ENCODE measurements at places on chromosomes 4 and X.

DNA sequence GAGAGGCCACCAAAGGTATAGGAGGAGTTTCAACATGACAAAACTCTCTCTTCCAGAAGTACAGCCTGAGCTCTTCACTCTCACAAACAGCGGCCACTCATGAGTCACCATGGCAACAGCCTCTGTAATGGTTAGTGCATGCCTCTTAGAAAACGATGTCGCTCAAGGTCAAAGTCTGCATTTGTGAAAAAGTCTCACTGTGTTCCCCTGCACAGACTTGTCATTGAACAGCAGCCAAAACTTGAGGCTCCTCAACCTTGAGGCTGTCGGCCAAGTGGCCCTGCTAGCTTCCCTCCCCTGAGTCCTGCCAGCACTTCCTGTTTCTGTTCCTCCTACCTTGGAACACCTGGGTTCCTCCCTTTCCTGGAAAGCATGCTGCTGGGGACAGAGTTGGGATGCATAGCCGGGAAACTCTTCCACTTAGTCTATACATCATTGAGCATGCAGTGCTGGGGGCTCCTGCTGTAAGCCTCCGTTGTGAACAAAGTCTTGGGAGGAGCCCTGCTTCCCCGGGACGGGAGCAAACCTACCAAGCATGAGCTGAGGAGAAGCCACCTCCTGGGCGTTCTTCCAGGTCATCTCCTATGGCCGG, 66.6 kb downstream of the ING2 start:
- DNase-seq = peak; percentile 15

DNA sequence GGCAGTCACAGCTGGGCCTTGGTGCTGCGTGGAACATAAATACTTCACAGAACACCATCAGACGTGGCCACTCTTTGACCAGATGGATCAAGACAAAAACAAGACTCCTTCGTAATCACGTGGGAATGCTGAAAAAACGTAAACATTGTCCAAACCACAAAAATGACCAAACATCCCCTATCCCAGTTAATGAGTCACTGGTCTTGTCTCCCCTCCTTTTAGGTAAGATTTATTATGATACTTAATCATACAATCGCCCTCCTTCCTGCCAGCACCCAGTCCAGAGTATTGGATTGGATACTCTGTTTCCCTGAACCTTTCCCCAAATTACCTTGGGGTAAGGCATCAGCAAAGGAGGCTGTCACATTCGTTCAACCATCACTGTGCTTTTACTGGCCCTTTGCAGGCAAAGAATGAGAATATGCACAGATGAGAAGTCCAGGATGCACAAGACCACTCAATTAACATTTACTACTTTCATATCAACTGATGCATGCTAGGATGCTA, 601 bp upstream of the TCEANC start:
- peak; percentile 89 for DNase-seq

GRCh38 chr4:141706445-141706844, 70.1 kb downstream of the IL15 start:
- no peak for DNase-seq

- peak; percentile 91 for DNase-seq
Observed at GRCh38 chr4:121255986-121256750, 92.0 kb upstream of the TNIP3 start.

DNA sequence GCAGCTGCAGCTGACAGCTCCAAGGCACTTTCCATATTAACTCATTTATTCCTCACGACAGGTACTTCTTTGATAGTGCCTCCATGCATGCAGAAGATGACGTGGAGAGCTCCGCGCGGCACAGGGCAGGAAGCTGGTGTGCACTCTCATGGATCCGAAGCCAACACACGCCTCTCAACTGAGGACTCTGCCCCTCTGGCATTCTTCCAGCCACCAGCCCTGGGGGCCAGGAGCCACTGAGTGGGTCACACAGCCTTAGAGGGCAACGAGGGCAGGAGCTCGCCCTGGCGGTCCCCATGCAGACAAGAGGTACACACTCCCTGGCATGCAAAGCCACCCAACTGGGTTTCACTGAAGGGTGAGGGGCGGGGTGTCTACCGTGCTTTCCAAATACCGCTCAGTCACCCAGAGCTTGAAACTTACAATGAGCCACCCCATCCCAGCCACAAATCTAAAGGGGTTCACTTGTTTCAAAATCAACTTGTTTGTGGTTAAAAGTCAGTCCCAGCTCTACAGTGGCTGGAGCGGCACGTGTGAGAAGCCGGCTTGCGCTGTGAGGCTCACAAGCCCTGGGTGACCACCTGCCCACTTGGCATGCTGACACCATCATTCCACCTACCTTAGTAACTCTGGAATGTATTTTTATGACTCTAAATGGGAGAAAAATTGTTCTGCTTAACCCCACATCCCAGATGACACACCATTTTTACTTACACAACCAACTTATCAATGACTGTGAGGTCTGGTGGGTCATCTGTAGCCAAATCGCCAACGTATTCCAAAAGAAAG, 16.2 kb downstream of the NOP14 start:
- DNase-seq = no peak

DNA sequence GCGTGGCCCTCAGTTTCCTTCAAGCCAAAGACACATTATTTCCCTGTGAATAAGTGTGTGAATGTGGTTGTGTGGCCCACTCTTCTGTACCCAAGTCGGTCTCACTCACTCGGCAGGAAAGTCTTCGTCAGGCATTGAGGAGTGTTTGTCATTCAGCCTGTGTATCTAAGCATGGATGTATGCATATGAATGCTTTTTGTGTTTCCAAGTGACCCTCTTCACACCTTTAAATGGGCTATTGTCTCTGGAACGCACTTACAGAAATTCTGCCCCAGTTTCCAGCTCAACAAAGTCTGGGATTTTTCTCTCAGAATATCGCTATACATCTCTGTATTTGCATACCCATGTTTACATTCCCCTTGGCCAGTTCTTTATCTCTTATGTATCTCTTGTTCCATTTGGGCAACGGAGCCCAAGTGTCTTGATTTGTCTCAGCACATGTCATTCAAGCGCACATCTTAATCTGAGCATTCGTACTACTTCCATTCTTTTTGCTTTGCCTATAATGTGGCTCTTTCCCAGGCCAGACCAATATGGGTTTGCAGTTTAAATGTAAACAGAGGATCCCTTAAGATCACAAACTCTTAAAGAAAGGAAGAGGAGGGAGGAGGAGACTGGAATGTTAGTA, 4.8 kb downstream of the BCOR start:
- no peak for DNase-seq

GRCh38 chrX:24018809-24019208, 8.2 kb downstream of the KLHL15 start:
- DNase-seq = no peak

- no peak for DNase-seq
Observed at GRCh38 chr4:75180790-75181776, 248.2 kb downstream of the PARM1 start.

DNA sequence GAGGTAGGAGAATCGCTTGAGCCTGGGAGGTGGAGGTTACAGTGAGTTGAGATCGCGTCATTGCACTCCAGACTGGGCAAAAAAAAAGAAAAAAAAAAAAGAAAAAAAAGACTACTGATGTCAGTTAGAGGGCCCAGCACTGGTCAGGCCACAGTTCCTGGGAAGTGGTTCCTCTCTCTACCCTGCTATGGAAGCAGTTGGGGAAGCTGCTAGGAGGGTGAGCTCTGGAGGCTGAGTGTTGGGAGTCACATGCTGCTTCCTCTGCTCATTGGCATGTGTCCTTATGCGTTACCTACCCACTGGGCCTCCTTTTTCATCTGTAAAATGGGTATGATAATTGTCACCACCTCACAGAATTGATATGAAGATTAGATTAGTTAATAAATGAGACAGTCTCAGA, 50.7 kb downstream of the SEPSECS start:
- no peak for DNase-seq

DNA sequence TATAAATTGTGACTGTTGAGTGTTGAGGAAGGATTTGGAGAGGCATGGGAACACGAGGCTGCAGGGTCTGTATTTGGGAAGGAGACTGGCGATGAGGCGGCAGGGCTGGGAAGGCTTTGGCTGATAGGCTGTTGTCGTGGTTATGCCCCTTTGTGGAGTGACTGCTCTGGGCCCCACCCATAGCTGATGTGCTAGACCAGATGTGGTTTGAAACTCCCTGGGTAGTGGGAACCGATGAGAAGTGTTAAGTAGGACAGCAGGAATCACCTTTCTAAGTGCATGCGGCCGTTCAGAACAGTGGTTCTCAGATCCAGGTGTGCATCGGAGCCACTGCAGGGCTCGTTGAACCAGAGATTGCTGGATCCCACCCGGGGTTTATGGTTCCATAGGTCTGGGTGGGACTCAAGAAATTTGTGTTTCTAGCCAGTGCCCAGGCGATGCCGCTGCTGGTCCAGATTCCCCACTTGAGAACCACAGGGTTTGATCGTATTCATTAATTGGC, 42.3 kb downstream of the TBC1D14 start:
- no peak for DNase-seq

GRCh38 chrX:134162032-134162431, 75.0 kb upstream of the CCDC160 start:
- DNase-seq = no peak

GRCh38 chr4:139559687-139560086, 3.7 kb upstream of the SETD7 start:
- DNase-seq = no peak

GRCh38 chr4:119861731-119862130, 204.9 kb downstream of the MAD2L1 start:
- no peak for DNase-seq

DNA sequence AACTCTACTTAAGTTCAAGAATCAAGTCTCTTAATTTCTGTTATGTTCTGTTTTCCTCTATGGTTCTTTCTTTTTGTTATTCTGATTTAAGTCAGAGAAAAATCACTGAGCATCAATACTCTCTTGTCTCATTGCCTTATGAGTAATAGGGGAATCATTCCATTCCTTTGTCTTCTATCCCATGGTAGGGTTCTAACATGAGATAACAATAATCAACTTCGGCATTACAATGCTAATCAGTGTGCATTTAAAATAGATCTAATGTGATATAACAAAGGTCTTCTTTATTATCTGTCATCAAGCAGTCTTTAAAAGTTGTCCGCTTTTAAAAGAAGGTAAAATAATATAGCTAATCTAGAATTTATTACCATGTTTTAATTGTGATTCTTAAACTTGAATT, 446.9 kb downstream of the IL15 start:
- DNase-seq = no peak

- DNase-seq = no peak
Observed at GRCh38 chrX:19280636-19281035, 63.1 kb upstream of the PDHA1 start.

GRCh38 chr4:142091691-142092182, 455.4 kb downstream of the IL15 start:
- peak; percentile 88 for DNase-seq

GRCh38 chrX:151287954-151288353, 109.1 kb upstream of the VMA21 start:
- no peak for DNase-seq

- DNase-seq = no peak
Observed at GRCh38 chr4:105645440-105645839, 63.0 kb downstream of the INTS12 start.

GRCh38 chr4:76011700-76012387, 4.5 kb upstream of the CXCL9 start:
- DNase-seq = peak; percentile 83

GRCh38 chrX:6506444-6506843, 28.5 kb downstream of the VCX3A start:
- DNase-seq = no peak

GRCh38 chrX:113920661-113921060, 663.2 kb upstream of the HTR2C start:
- no peak for DNase-seq

- DNase-seq = peak; percentile 53
Observed at GRCh38 chr4:147975325-147975724, 243.4 kb downstream of the ARHGAP10 start.

DNA sequence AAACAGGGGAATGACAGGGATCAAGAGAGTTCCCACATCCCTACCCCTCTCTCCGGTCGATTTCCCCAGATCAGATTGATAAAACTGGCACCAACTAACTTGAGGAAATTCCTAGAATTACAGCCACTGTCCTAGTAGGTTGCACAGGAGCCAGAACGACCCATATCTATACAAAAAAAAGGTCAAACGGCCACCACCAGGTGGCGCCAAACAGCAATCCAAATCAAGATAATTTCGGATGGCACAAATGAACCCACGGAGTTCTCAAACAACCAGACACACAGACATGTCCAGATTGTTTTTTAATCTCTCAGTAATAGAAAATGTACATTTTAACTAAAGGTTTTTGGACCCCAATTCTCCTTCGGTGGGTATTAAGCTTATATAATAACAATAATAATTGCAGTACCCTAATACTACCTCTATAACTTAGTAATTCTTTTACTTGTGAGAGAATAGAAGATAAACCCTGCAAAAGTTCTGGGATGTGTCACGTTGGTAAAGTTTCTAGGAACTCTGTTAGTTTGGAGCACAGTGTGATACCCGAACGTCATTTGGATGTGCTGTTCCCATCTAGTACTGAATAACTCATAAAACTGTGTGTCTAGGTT, 212.6 kb downstream of the SPOCK3 start:
- DNase-seq = peak; percentile 53

DNA sequence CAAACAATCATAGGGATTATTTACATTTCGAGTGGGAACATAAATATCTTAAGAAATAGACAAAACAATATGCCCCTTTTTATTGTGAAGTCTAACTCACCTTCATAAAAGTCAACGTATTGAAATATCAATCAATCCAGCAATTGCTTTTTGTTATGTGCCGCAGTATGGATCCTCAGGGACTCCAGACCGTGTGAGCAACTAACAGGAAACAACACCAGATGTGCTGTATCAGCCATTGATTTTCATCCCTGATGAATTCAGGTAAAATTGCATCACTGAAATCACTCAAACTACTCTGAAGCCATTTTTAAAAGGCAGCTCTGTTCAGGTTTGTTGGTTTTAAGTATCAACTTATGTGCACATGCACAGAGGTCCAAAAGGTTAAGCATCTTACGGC, 197.3 kb upstream of the FAT1 start:
- DNase-seq = no peak

DNA sequence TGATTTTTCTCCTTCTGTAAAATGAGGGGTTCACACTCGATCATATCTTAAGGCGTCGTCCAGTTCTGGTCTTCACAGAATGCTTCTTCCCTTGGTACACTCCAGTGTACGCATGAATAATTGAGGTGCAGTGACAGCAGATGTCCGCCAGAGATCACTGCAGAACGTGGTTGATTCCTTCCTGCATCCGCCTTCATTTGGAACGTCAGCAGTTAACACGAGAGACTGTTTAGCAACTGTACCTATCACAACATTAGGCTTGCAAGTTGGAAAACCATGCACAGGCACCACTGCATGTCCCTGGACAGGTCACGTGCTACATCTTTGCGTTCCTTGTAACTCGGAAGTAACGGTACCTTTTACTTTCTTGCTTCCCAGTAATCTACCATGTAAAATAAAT, 66.0 kb upstream of the GEMIN8 start:
- DNase-seq = peak; percentile 50

Data from fibroblast of skin of right quadriceps (primary cell).